ENCODE measurements at places on chromosomes 12 and 14.
A peak's percentile ranks its signal among the peaks of the same experiment; 100 is the strongest.

DNA sequence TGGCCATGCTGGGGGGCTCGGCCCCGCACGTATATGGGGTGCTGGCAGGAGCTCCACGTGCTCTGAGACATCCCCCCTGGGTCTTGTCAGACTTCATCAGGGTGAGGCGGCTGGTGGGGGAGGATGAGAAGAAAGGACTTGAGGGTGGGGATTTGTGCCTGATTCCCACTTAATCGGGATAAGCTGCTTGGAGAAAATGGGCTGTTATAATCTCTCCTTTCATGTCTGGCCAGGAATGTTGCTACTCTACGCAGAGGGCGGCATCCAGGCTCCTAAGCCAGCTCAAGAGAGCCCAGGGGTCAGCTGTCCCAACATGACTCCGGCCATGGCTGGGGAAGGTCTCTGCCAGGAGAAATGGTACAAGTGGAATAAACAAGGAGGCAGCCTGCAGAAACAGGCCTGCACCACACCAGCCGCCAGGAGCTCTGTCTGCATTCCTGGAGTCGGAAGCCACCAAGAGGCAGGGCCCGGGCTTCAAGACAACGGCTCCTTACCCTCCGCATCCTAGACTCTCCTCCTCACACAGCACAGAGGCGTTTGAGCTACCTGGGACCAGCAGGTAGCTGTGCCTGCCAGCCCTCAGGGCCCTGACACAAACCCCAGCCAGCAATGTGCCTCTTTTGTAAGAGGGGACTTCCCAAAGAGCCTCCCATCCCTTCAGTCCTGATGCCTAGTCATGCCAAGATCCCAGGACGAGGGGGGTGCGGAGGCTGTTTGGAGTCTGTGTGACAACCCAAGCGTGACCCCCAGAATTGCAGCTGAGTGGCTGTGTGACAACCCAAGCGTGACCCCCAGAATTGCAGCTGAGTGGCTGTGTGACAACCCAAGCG is 195.8 kb upstream of the DIO3 start:
- no peak for DNase-seq

DNA sequence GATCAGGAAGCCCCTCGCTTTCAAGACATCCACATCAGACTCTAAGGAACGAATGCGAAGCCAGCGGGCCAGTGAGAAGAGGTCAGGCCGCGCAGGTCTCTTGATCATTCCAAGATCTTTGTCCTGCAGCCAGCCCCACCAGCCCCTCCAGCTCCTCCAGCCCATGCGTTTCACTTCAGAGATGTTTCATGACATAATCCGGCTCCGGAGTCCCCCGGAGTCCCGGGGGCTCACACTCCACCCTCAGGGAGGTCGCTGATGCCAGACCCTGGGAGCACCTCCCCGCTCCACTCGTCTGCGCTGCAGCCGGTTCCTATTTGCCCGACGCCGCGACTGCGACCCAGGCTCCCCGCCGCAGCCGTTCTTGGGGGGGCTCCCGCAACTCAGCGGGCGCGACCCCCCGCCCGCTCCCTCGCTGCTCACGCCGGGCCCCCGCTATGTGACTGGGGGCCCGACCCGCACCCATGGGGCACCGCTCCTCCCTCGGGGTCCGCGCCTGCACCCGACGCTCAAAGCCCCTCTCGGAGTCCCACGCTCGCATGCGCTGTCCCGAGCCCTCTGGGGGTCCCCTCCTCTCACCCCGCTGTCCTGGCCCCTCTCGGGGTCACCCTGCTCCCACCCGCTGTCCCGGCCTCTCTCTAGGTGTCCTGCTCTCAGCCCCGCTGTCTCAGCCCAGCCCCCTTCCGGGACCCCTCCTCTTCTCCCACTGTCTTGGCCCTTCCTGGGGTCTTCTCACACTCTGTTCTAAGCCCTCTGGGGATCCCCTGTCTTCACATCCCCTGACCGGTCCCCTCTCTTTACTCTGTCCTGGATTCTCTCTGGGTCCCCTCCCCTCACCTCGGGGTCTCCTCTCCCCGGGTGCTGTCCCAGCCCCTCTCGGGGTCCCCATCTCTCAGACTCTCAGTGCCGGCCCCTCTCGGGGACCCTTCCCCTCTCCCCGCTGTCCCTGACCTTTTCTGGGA is 1.1 kb downstream of the TAOK3 start:
- DNase-seq: peak; percentile 39

GRCh38 chr12:83092606-83093005 is 405.9 kb downstream of the TMTC2 start:
- DNase-seq: no peak

- no peak for DNase-seq
Observed at GRCh38 chr12:82359115-82359478, 768 bp downstream of the METTL25 start.

GRCh38 chr14:92974541-92975345 is 51.8 kb downstream of the CHGA start:
- no peak for DNase-seq

All from liver (tissue), 10 donors.